Activated CD4-positive, alpha-beta T cell treated with anti-CD3 and anti-CD28 coated beads for 36 hours (primary cell): ENCODE measurements at places on chromosomes 7 and 10.

DNA sequence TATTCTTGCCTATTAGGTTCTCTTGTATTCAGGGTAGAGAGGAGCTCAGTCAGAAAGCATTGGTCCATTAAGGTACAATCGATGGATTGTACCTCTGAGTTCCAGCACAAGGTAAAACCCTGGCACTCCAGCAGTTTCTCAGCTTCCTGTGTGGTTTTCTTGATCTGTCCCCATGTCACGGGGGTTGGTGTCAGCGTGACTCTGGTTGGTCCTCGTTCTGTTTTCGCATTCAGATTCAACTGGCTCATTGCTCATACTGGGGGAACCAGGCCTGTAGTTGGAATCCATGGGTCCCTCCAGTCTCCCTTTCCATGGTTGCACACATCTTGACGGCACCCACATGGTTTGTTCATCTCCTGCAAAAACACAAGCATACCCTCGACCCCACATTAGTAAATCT, 32.7 kb upstream of the RASGEF1A start:
- peak; percentile 77 for DNase-seq

GRCh38 chr7:605661-606450, 86.2 kb upstream of the PDGFA start:
- no peak for DNase-seq

DNA sequence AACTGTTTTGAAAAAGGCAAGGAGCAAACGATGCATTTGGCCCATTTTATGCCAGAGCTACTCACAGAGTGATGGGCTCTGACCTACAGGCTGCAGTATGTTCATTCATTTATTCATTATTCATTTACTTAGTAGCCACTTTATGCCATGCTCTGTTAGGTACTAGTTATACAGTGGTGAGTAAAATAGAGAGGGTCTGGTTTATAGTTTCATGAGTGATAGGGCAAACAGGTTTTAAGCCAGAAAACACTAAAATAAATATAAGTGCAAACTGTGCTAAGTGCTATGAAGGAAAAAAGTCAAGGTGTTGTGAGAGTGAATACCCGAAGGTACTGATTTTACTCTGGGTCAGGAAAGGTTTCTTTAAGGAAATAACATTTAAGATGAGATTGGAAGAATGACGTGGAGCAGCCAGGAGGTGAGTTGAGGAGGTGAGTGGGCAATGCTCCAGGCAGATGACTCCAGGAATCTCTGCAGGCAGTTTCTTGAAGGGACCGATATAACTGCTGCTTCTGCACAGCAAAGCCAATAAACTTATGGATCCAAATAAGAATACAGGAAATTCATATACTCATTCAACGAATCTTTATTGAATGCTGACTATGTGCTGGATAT, 56.9 kb upstream of the FAM133B start:
- no peak for DNase-seq

- no peak for DNase-seq
Observed at GRCh38 chr10:133166828-133167692, 7.0 kb downstream of the KNDC1 start.

DNA sequence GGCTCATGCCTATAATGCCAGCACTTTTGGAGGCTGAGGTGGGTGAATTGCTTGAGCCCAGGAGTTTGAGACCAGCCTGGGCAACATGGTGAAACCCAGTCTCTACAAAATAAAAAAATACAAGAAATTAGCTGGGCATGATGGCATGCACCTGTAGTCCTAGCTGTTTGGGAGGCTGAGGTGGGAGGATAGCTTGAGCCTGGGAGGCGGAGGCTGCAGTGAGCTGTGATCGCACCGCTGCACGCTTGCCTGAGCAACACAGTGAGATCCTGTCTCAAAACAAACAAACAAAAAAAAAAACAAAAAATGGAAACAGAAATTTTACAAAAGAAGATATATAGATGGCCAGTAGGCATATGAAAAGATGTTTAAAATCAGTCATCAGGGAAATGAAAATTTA, 57.1 kb downstream of the PTEN start:
- DNase-seq = no peak

DNA sequence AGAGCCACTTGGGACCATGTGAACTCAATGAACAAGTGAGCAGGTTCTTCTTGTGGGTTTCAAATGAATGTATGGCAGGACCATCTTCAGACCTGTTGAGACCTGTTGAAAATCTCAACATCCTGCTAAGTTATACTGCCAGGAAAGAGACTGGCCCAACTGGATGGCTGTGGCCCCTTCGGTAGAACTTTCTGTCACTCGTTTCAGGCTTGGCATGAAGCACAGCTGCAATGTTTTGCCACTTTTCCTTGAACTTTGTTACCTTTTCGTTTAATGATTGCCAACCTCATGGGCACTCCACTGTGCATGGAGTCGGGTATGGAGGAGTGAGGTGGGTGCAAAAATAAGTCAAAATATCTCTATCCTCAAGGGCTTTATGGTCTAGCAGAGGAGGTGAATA, 36.7 kb upstream of the SLC35B4 start:
- DNase-seq = no peak

GRCh38 chr7:130865408-130866236, 131.6 kb upstream of the KLF14 start:
- no peak for DNase-seq

- no peak for DNase-seq
Observed at GRCh38 chr10:96660297-96660696, 60.0 kb downstream of the PIK3AP1 start.

DNA sequence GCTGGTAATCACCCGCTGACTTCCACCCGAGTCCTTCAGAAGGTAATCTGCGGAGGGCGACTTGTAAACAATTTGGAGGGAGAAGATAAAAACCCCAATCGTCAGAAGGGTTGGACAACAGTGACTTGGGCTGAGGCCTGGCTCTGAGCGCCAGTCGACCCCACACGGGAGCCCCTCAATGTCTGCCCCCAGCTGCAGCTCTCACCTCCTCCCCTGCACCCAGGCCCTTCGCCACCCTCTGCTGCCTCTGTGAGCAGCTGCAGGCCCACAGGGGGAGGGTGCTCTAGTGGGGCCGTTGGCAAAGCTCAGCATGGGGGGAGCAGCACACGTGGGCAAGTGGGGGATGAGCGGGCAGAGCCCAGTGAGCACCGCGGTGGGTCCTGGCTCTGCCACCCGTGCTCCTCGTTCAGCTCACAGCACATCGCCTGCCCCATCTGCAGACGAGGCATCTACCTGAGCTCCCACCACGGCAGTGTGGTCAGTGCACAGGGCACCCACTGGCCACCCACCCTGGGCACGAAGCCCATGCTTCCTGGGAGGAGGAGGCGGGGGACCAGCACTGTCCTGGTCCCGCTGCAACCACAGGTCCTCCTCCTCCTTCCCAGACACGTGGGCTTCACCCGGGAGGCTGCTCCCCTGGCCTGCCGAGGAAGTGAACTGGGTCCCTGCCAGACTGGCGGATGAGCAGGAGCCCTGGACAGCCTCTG, 280.5 kb downstream of the ELFN1 start:
- no peak for DNase-seq

GRCh38 chr7:47725031-47725780, 143.3 kb upstream of the TNS3 start:
- DNase-seq = no peak

- no peak for DNase-seq
Observed at GRCh38 chr7:156668130-156668741, 27.7 kb downstream of the RNF32 start.

DNA sequence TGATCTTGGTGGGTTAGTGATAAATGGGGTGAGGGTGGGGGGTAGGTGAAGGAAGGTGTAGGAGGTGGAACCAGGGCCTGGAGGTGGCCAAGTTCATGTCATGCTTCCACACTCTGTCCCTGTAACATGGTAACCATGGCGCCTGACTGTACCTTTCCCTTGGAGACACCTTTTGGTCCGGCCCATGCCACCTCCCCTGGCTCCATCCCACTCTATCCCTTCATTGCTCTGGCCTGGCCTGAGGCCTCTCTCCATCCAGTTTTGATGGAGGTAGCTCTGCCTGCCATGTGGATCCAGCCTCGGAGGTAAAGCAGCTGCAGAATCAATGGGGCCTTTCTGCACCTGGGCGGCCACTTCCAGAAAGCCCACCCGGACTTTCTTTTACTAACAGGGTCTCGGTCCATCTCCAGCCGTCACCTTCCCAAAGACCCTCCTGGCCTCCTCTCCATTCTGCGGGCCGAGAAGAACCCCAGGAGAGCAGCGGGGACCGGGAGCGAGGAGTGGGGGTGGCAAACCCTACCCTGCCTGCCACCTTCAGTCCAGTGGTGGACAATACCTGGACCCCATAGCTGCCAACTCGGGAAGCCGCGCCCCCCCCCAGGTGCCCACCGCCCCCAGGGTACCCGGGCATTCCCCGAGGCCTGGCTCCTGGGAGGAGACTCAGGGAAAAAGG, 504 bp upstream of the TRRAP start:
- DNase-seq = no peak

GRCh38 chr10:119405520-119405807, 137.1 kb downstream of the RGS10 start:
- no peak for DNase-seq

GRCh38 chr7:30788640-30789333, 17.6 kb downstream of the MINDY4 start:
- no peak for DNase-seq

- DNase-seq = no peak
Observed at GRCh38 chr10:33716501-33717267, 382.2 kb upstream of the NRP1 start.

GRCh38 chr10:14736600-14737081, 38.1 kb downstream of the FAM107B start:
- no peak for DNase-seq

DNA sequence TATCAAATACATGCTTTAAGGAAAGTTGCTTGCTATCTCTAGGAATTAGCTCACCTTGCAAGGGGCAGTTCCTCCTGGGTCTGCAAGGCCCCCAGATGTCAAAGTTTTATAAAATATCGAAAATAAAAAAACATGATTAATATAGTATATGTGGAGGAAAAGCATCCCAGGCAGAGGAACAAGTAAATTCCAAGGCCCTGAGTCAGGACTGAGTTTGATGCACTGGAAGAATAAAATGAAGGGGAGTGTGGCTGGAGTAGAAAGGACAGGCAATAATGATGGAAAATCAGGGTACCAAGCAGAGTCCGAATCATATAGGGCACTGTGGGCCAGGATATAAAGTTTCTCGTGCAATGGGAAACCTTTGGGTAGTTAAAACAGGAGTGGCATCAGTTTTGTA, 112.4 kb upstream of the EEPD1 start:
- DNase-seq = no peak

DNA sequence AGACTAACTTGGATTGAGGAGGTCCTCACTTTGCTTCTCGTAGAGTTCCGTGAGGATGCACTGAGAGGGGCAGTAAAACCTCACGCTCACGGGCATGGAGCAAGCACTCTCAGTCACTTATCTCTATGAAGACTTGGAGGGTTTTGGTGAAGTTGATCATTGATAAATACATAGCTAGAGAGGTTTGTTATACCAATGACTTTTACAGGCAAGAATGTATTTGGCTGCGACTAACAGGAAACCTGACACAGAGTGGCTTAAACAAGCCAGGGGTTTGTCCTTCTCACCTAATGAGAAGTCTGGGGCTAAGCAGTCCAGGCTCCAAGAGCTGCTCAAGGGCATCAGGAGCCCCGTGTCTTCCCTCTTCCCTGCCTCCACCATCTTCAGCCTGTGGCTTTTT, 6.1 kb downstream of the BICC1 start:
- DNase-seq = no peak

DNA sequence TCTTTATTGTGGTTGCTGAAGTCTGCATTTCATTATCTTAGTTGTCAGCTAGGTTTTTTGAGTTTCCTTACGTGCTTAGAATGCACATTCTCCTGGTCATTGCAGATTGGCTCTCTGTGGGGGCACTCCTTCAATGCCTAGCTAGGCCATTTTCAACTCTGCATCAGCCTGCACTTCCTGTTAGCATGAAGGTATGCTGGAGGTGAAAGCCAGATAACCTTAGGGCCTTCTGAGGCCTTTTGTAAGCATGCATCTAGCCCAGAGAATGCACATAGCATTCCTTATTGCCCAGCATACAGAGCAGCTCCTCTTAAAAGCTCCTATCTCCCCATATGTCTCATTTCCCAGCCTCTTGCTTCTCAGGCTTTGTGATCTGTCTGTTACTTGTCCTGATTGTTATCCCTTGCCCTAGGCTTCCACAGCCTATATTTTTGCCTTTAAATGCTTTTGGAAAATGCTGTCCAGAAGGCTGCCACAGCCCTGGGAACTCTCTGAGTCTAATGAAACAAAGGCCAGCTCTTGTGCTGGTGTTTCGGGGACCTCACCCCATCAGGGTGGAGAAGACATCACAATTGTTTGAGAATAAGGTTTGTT, 108.1 kb upstream of the IGFBP3 start:
- DNase-seq = no peak

DNA sequence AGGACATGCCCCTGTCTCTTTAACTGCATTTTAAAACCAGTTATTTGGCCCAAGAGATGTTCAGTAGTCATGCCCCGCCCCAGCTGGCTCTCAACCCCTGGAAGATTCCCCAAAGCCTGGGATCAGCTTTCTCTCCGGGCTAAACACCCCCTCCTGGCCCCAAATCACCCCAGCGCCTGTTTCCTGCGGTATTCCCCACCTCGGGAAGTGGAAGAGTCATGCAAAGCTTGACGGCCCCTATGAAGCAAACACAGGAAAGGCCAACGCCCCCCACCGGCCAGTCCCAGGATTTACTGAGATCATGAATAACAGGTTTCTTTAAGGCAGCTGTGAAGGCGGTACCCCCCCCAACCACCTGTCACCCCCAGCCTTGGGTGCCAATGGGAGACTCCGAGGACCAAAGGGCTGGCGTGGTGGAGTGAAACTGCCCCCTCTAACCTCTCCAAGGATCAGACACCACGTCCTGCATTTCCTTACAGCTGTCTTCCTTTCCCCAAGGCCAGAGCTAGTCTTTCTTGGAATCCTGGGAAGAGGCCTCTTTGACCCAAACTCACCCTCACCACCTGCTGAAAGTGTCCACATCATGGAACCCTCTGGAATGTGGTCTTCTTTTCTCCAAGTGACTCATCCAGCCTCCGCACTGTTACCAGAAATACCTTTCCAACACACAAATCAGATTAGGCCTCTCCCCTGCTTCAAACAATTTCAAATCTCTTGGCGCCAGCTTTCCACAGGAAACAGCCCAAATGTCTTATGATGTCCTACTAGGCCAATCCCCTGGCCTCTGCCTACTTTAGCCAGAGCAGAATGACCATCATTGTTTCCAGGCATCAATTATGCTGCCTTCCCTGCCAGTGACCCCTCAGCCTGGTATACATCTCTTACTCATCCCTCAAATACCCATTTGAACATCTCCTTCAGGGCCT, 301.5 kb downstream of the ZEB1 start:
- DNase-seq = no peak

GRCh38 chr7:46518713-46519112, 597.6 kb upstream of the IGFBP3 start:
- no peak for DNase-seq
